ENCODE measurements at places on chromosomes 12 and 14.
A peak's percentile ranks its signal among the peaks of the same experiment; 100 is the strongest.

- no peak for DNase-seq
Observed at GRCh38 chr14:54226103-54226502, 170.7 kb upstream of the CDKN3 start.

GRCh38 chr14:84894254-84894653 is 635.7 kb upstream of the FLRT2 start:
- DNase-seq: no peak

GRCh38 chr12:65093606-65094005 is 27.5 kb downstream of the WIF1 start:
- DNase-seq: no peak

GRCh38 chr12:101829639-101830366 is 956 bp downstream of the GNPTAB start:
- DNase-seq: no peak

GRCh38 chr12:997505-997904 is 6.5 kb downstream of the ERC1 start:
- DNase-seq: no peak

DNA sequence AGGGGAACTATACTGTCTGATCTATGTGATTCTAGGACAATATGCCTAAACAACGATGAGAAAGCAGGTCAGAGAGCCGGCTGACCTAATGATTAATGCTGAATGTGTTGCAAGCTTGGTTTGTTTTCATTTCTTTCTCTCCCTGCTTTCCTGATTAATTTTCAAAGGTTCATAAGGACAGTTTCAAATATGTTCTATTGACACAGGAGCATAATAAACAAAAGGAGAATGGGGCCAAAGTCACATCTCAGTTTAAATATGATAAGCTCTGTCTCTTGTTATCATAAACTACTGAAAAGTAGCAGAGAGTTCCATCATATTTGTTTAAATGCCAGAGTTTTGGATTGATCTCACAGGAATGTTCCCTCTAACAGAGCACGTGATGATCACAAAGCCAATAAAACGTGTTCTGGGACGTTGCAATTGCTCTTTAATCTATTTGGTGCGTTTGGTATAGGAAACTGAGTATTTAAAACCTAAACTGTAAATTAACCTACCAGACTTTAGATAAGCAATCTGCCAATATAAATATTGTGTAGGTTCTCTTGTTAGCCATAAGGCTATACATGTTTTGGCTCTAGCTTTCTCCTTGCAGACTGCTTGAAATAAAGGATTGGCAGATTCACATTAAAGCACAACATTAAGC is 3.7 kb upstream of the HSD17B6 start:
- DNase-seq: no peak

- no peak for DNase-seq
Observed at GRCh38 chr12:118480235-118480634, 103.9 kb downstream of the SUDS3 start.

- no peak for DNase-seq
Observed at GRCh38 chr14:50056435-50056834, 59.9 kb downstream of the VCPKMT start.

GRCh38 chr12:101697930-101698799 is 725 bp downstream of the CHPT1 start:
- DNase-seq: peak; percentile 51

DNA sequence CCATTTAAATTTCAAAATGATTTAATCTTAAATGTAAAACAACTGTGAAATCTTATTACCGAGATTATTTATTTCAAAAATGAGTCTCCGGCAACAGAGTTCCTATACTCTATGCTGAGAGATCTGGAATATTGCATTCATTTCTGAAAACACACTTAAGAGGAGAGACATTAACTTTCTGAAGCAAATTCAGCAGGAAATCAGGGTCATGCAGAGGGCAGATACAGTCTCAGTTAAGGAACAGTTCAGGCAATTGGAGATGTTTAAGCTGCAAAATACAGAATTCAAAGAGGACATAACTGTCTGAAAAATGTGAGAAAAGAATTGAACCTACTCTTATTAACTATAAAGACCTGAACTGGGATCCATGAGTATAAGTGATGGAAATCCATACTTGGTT is 320.7 kb downstream of the PAWR start:
- DNase-seq: no peak
